Renal cortical epithelial cell (primary cell): ENCODE measurements at places on chromosomes 7 and 10. TPM values are rescaled to one million over a fixed set of nuclear protein-coding genes. Genes with fewer than 3 reads are reported as not detected.

Gene AGMO
- total RNA-seq, result 0.05 and 0.35 TPM in 2 replicates

Gene IRF5
- 5.4 and 7.7 TPM in 2 replicates for total RNA-seq

Gene TRIM4
- 21.2 and 35.4 TPM in 2 replicates for total RNA-seq

Gene CTBP2
- total RNA-seq, result 89.4 and 109 TPM in 2 replicates

Gene MKX
- 0.25 TPM in 1 of 2 replicates, not detected in the other for total RNA-seq

Gene ADO
- 23.0 and 23.3 TPM in 2 replicates for total RNA-seq

Gene VPS37D
- total RNA-seq, result 8.6 and 9.2 TPM in 2 replicates

Gene TFEC
- total RNA-seq, result 0.17 and 0.80 TPM in 2 replicates

Gene PALD1
- total RNA-seq, result 1.7 and 2.6 TPM in 2 replicates
